ENCODE measurements at places on chromosomes 16 and 17.

DNA sequence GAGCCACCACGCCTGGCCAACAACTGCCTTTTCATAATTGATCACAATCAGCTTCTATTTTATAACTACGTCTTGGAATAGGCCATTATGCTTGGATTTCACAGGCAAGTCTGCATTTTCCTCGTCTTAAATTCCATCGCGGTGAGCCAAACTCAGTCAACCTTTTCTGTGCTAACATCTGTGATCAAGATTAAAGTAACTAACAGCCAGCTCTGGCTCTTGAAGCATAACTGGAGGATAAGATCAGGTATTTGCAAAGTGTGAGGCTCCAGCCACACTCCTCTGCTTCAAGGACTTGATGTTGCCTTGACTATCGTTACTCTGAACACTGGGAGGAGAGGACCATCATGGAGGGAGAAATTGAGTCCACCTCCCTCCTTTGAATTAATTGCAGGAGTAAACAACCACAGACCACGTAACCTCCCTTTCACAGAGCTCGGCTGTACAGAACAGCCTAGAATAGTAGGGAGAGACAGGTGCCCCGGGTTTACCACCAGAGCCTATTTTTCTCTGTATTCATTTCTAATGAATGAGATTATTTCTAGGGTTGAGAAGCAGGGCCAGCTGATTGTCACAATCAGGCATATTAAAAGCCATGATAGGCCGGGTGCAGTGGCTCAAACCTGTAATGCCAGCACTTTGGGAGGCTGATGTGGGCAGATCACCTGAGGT is 143.0 kb downstream of the XYLT1 start:
- H3K27ac ChIP-seq: no peak overlapping the region
- H3K27me3 ChIP-seq: no peaks in the 10 kb centered on the region
- H3K4me3 ChIP-seq: no peak overlapping the region
- no peak for DNase-seq
- H3K36me3 ChIP-seq: no peaks in the 10 kb centered on the region

DNA sequence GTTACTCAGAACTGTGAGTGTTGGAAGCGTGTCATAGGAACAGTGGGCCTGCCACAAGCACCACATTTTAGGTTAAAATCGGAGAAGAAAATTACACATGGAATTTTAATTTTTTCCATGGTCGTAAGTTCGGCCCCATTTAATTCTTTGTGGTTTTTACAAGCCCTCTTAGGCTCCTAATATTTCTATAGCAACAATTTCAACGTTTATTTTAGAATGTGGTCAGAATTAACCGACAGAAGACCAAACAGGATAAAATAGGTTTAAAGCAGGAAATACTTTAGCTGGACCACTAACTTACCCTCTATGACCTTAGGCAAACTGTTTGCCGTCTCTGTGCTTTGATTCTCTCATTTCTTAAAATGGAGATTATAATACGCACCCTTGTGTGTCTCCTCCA is 69.9 kb downstream of the FTO start:
- H3K4me3 ChIP-seq: no peak overlapping the region
- H3K27me3 ChIP-seq: no peaks in the 10 kb centered on the region
- H3K27ac ChIP-seq: no peak overlapping the region
- no peaks in the 10 kb centered on the region for H3K4me1 ChIP-seq
- no peak for DNase-seq

GRCh38 chr16:19694989-19695388 is 23.0 kb downstream of the KNOP1 start:
- no peak for DNase-seq
- peak overlapping the region; percentile 91 for H3K27ac ChIP-seq
- H3K27me3 ChIP-seq: no peaks in the 10 kb centered on the region
- H3K36me3 ChIP-seq: peaks cover 18% of the 10 kb centered on the region
- no peak overlapping the region for H3K4me3 ChIP-seq

- no peaks in the 10 kb centered on the region for H3K36me3 ChIP-seq
- peaks cover 9% of the 10 kb centered on the region for H3K27me3 ChIP-seq
- DNase-seq: no peak
- no peak overlapping the region for H3K27ac ChIP-seq
- peaks cover 7% of the 10 kb centered on the region for H3K4me1 ChIP-seq
- peak overlapping the region; percentile 65 for H3K4me3 ChIP-seq
Observed at GRCh38 chr17:77281122-77281903, 140.5 kb downstream of the SEC14L1 start.

GRCh38 chr16:64882078-64882784 is 239.6 kb downstream of the CDH11 start:
- no peaks in the 10 kb centered on the region for H3K36me3 ChIP-seq
- no peak overlapping the region for H3K4me3 ChIP-seq
- DNase-seq: peak; percentile 35
- H3K27ac ChIP-seq: no peak overlapping the region
- H3K27me3 ChIP-seq: no peaks in the 10 kb centered on the region
- H3K4me1 ChIP-seq: no peaks in the 10 kb centered on the region

GRCh38 chr16:86844695-86845094 is 266.3 kb downstream of the FOXL1 start:
- H3K27ac ChIP-seq: no peak overlapping the region
- no peak for DNase-seq
- no peaks in the 10 kb centered on the region for H3K36me3 ChIP-seq
- no peaks in the 10 kb centered on the region for H3K27me3 ChIP-seq

- no peaks in the 10 kb centered on the region for H3K27me3 ChIP-seq
- H3K4me3 ChIP-seq: peak overlapping the region; percentile 84
- DNase-seq: no peak
- H3K27ac ChIP-seq: peak overlapping the region; percentile 76
Observed at GRCh38 chr16:77191259-77191969, 424 bp downstream of the MON1B start.

GRCh38 chr17:17999364-18000029 is 26.8 kb downstream of the DRC3 start:
- DNase-seq: no peak
- no peaks in the 10 kb centered on the region for H3K4me1 ChIP-seq
- no peaks in the 10 kb centered on the region for H3K36me3 ChIP-seq
- no peak overlapping the region for H3K27ac ChIP-seq
- H3K4me3 ChIP-seq: no peak overlapping the region

GRCh38 chr16:70437017-70437581 is 1.8 kb downstream of the ST3GAL2 start:
- peak overlapping the region; percentile 77 for H3K27ac ChIP-seq
- no peak for DNase-seq
- no peaks in the 10 kb centered on the region for H3K36me3 ChIP-seq
- H3K4me3 ChIP-seq: peak overlapping the region; percentile 83

DNA sequence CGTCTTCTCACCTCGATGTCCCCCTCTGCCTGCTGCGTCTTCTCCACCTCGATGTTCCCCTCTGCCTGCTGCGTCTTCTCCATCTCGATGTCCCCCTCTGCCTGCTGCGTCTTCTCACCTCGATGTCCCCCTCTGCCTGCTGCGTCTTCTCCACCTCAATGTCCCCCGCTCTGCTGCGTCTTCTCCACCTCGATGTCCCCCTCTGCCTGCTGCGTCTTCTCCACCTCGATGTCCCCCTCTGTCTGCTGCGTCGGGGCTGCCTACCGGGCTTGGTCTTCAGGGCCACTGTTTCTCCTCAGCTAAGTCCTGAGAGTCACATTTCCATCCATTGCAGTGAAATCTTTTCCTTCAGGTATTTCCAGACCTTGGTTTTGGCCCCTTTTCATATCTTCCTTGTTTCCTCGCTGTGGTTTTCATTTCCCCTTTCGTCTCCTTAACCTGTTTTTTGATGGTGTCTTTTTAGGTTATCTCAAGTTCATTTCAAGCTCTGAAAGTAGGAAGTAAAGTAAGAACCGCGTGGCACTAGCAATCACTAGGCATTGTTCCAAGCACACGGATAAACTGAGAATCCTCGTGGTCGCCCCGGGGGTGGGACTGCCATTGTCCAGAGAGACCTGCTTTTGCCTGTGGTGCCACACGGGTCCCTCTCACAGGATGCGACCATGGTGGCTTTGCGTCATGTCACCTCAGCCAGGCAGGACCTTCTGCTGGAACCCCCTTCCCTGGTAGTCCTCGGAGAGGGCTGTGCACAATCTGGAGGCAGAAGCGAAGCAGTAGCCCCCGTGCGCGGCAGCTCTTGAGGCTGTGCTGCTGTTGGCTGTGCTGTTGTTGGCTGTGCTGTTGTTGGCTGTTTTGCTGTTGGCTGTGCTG is 9.5 kb upstream of the ZNF750 start:
- DNase-seq: no peak
- no peak overlapping the region for H3K27ac ChIP-seq
- peaks cover 18% of the 10 kb centered on the region for H3K4me1 ChIP-seq
- no peak overlapping the region for H3K4me3 ChIP-seq

DNA sequence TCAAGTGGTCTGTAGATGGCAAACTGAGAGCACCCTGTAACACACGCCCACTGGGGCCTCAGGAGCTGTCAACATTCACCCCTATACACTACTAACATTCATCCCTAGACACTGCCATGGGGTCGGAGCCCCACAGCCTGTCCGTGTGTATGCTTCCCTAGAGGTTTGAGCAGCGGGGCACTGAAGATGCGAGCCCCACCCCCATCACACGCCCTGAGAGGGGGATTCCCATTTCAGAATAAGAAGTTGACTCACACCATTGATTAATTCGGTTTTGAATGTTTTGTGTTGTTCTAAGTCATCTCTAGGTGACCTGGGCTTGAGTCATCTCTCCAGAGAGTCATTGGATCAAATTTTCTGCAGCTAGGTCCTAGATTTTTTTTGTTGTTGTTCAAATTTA is 37.3 kb upstream of the MMD start:
- DNase-seq: no peak
- H3K4me3 ChIP-seq: no peak overlapping the region
- H3K27me3 ChIP-seq: no peaks in the 10 kb centered on the region
- no peak overlapping the region for H3K27ac ChIP-seq
- H3K4me1 ChIP-seq: no peaks in the 10 kb centered on the region

- H3K4me1 ChIP-seq: no peaks in the 10 kb centered on the region
- no peaks in the 10 kb centered on the region for H3K27me3 ChIP-seq
- no peaks in the 10 kb centered on the region for H3K36me3 ChIP-seq
- H3K4me3 ChIP-seq: no peak overlapping the region
- H3K27ac ChIP-seq: no peak overlapping the region
Observed at GRCh38 chr16:10210944-10211343, 28.7 kb upstream of the GRIN2A start.

- no peaks in the 10 kb centered on the region for H3K36me3 ChIP-seq
- H3K4me3 ChIP-seq: no peak overlapping the region
- no peak for DNase-seq
- H3K4me1 ChIP-seq: peaks cover 6% of the 10 kb centered on the region
- no peak overlapping the region for H3K27ac ChIP-seq
- H3K27me3 ChIP-seq: no peaks in the 10 kb centered on the region
Observed at GRCh38 chr16:4968879-4969483, 10.9 kb downstream of the SEC14L5 start.

GRCh38 chr16:70753694-70754325 is 47.1 kb downstream of the VAC14 start:
- H3K27ac ChIP-seq: no peak overlapping the region
- peaks cover 12% of the 10 kb centered on the region for H3K36me3 ChIP-seq
- H3K4me3 ChIP-seq: no peak overlapping the region
- no peak for DNase-seq
- H3K4me1 ChIP-seq: peaks cover 28% of the 10 kb centered on the region

- H3K27ac ChIP-seq: no peak overlapping the region
- no peaks in the 10 kb centered on the region for H3K27me3 ChIP-seq
- no peaks in the 10 kb centered on the region for H3K4me1 ChIP-seq
- no peak overlapping the region for H3K4me3 ChIP-seq
Observed at GRCh38 chr16:77987810-77988209, 34.5 kb upstream of the CLEC3A start.

GRCh38 chr17:76005263-76006149 is 4.9 kb downstream of the CDK3 start:
- peak; percentile 82 for DNase-seq
- peaks cover 5% of the 10 kb centered on the region for H3K4me1 ChIP-seq
- H3K4me3 ChIP-seq: no peak overlapping the region
- H3K27ac ChIP-seq: no peak overlapping the region

DNA sequence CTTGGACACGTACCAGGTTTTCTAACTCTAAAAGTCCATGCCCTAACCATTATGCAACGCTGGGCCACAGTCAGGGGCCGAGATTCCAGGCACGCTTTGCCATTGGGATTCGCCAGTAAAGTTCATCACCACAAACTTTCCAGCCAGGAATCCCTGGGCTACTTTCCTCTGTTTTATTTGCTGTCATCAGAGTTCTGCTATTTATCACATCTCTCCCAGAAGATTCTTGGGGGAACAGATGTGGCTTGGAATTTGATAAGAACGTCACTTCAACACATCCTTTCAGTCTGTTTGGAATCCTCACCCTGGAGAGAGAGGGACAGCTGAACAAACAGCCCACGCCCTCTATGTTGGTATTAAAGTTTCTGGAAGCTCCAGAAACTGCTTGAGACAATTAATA is 109.6 kb upstream of the CACNG3 start:
- H3K27me3 ChIP-seq: no peaks in the 10 kb centered on the region
- no peaks in the 10 kb centered on the region for H3K36me3 ChIP-seq
- no peak overlapping the region for H3K4me3 ChIP-seq
- H3K27ac ChIP-seq: no peak overlapping the region
- DNase-seq: no peak

GRCh38 chr16:83704656-83705055 is 103.1 kb upstream of the HSBP1 start:
- no peaks in the 10 kb centered on the region for H3K27me3 ChIP-seq
- H3K36me3 ChIP-seq: no peaks in the 10 kb centered on the region
- H3K4me3 ChIP-seq: no peak overlapping the region

- peak overlapping the region; percentile 91 for H3K4me3 ChIP-seq
- no peaks in the 10 kb centered on the region for H3K27me3 ChIP-seq
- H3K4me1 ChIP-seq: peaks cover 4% of the 10 kb centered on the region
- H3K36me3 ChIP-seq: no peaks in the 10 kb centered on the region
Observed at GRCh38 chr17:44830359-44831288, 537 bp upstream of the GJC1 start.

GRCh38 chr16:75116081-75116910 is at the start of gene LDHD:
LDHD (minus strand) TSS chr16:75116780; CDS start chr16:75116720, 60 bp downstream.
- H3K36me3 ChIP-seq: peaks cover 3% of the 10 kb centered on the region
- DNase-seq: peak; percentile 86
- peak within 1 kb of the TSS; percentile 88 for H3K27ac ChIP-seq
- peaks cover 51% of the 10 kb centered on the region for H3K4me1 ChIP-seq
- peak within 1 kb of the TSS; percentile 66 for H3K4me3 ChIP-seq

- no peaks in the 10 kb centered on the region for H3K4me1 ChIP-seq
- no peaks in the 10 kb centered on the region for H3K36me3 ChIP-seq
- no peak for DNase-seq
- no peak overlapping the region for H3K4me3 ChIP-seq
- no peak overlapping the region for H3K27ac ChIP-seq
Observed at GRCh38 chr16:61792194-61792909, 243.9 kb downstream of the CDH8 start.
